ENCODE measurements at places on chromosomes 6 and 20.

DNA sequence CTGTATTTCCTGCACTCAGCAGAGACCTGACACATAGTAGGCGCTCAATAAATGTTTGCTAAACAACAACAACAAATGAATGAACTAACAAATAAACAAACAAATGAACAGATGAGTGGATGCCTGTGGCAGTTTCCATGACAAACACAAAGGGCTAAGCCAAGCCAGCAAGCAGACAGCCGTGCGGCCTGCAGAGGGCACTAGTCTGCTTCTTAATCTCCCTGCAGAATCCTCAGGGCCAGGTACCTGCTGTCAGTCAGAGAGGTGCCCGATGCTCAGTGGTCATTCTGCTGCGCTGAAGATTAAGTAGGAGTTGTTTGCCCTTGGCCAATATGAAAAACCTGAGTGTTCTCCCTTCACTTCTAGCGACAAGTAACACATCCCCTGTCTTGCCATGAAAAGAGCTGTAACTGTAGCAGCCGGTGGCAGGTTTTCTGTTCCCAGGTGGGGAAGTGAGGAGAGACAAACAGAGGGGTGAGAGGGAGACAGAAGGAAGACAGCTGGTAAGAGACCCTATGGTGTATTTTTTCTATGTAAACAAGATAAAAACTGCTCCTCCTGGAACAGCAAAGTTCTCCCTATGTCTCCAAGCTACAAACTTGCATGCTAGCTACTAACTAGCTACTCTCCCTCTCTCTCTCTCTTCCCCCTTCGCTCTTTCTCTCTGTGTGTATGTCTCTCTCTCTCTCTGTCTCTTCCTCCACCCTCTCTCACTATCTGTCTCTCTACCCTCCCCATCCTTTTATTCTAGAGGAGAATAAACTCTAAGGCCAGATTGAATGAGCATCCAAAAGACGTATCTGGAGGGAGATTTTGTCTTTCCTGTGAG lies at the start of gene MC3R:
Gene MC3R, plus strand, starts transcription at position 779 of the 829 bp plus-strand sequence. CDS start 112 bp downstream, outside the sequence.
- peak; percentile 42 for DNase-seq

DNA sequence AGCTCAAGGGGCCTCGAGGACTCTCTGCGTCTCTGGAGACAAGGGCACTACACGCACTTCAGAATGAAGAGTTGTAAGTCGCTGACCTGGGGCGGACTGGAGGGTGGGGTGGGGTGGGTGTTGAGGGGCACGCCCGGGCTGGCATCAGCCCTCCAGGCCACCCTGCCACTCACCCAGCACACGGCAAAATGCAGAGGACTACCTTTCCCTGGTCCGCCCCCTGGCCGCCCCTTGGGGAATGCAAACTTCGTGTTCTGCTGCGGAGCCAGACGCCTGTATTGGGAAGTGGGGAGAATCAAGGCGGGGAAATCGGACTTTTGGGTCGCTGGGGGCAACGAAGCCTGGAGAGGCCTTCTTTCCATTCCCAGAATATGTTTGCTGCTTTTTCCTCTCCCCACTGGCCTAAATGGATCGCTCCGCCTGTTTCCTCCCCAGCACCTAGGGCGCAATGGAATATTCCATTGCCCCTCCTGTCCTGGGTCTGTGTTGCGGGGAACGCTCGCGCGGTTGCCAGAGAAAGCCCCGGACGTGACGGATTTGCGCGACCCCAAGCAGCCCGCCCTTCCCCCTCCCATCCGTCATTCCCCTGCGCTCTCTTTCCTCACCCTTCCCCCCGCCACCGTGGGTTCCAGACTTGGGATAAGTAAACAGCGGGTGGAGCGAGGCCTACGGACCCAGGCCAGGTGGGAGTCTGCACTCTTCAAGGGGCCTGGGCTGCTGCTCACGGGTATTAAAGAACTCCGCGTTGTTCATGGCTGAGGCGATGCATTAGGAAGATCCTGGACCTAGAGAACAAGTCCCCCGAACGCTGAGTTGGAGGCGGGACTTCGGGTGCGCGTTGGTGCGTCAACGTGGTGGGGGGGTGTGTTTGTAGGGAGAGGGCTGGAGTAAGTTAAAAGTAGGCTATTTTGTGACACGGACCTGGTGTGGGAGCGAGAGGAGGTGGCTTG lies at the start of gene PPT2:
Gene PPT2, plus strand, starts transcription at position 578 of the 950 bp plus-strand sequence. CDS start 454 bp downstream, outside the sequence.
- peak; percentile 84 for DNase-seq

GRCh38 chr20:7891705-7892104 lies 48.6 kb downstream of the HAO1 start:
- no peak for DNase-seq

- DNase-seq, result no peak
These were observed 4.2 kb downstream of the PIGT start for GRCh38 chr20:45420125-45420524.

DNA sequence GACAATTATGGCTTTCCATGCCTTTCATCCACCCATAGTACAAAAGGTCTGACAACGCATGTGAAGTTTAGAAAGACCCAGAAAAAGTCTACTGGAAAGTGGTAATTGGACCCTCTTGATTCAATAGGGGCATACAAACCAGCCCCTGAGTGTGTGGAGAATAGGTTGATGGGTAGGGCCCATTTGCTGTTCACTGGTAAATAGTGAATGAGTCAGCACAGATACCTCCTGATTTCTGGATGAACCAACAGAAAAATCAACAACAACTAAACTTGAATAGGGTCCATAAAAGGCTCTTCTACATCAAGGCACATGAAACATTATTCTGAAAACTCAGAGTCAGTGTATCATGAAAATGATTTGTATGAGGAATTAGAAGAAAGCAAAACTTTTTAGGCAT lies 235.4 kb upstream of the SLC35B3 start:
- no peak for DNase-seq

DNA sequence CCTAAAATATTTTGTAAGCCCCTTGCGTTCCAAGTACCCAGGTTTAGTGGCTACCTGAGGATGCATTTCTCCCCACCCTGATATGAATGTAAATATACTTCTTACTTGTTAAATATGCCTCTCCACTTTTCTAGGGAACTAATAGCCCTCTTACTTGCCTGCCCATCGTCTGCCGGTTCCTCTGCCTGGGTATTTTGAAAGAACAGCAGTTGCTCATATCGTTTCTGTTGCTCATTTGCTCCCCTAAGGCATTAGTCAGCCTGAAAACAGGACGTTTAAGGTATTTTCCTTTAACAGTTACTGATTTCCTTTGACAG lies 141.3 kb upstream of the CARMIL1 start:
- no peak for DNase-seq

DNA sequence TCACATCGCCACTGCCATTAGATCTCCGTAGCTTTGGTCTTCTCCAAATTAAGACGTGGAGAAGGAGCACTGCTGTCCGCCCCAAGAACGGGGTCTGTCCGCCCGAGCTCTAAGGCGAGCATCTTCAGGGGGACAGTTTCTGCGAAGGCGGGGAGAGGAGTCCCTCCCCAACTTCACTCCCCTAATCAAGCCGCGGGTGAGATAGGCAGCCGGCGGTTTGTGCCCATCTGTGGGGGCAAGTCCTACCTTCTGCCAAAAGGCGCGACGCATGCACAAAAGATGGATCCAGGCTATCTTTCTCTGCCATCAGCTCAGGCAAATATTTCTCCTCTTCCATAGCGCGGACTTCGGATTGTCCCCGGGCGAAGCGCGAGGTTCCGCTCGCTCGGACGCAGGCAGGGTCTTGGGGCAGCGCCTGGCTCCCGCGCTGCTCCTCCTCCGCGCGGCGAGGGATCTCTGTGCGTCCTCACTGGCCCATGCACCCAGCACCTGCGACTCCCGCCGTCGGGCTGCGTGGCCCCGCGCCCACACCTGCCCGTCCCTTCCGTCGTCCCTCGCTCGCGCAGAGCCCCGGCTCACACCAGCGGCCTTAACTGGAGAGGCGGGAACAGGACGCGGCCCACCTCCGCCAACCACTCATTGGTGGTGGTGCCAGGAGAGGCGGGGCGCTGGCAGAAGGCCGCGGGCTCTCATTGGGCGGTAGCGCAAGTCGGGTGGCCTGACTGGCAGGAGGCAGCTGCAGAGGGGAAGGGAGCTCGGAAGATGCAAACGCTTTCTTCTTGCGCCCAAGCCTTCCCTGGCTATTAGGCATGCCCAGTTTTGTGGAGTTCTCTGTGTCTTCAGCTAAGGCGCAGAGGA lies at the start of gene KHDRBS2:
Gene KHDRBS2, minus strand, starts transcription at position 614 of the 858 bp plus-strand sequence.
- no peak for DNase-seq

GRCh38 chr20:59139998-59140397 lies 23.6 kb upstream of the ZNF831 start:
- DNase-seq, result no peak

GRCh38 chr6:16973051-16973450 lies 128.8 kb upstream of the STMND1 start:
- DNase-seq, result no peak

GRCh38 chr6:21729431-21729830 lies 135.9 kb downstream of the SOX4 start:
- no peak for DNase-seq

DNA sequence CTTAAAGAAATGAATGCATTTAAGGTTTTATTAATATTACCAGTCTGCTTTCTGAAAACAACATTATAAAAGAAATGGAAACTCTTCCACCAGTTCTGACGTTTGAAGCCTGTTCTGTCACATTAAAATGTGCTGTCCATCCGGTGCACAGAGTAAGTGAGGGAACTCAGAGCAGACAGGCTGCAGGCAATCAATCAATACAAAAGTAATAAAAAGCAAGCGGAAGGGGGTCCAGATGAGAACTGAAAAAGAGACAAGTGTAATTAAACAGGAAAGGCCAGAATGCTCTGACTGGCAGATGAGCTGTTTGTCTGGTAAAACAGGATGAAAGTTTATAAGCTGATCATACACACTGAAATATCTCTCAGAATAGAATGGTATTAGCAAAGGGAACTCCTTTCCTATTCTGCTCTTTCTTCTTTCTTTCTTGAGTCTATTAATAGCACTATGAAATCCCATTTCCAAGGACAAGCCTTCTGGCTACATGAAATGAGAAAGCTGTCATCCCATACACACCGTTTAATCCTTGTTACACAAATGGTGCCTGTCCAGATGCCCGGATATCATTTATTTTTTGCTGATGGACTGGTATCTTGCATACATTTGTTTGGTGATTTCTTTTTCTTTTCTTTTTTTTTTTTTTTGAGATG lies 94.3 kb downstream of the RAMACL start:
- no peak for DNase-seq

- no peak for DNase-seq
These were observed 10.2 kb downstream of the FOXC1 start for GRCh38 chr6:1619673-1620503.

DNA sequence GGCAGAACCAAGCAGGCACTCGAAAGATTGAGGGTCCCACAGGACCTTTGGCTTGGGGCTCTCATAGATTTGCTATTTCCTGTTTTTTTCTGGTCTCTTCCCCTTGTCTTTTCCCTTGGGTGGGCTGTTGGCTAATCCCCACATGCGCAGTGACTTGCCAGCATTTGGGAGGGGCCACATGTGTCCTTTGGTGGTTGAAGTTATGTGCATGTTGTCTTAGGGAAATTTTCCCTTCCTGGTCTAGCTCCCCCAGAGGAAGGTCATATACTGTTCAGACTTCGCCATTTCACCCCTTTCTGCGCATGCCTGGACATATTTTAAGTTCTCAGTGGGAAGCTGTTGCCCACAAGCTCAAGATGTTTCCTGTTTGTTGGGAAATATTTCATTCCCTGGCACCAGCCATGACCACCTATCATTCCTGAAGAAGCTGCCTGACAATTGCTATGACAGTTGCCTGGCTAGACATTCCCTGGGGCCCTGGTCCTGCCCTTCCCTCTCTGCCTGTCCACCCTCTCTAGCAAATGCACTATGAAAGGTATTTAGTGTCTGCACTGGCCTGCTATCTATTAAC lies 156.2 kb upstream of the THBS2 start:
- DNase-seq, result no peak

- no peak for DNase-seq
These were observed 109.2 kb upstream of the ADGRF1 start for GRCh38 chr6:47151232-47151898.

DNA sequence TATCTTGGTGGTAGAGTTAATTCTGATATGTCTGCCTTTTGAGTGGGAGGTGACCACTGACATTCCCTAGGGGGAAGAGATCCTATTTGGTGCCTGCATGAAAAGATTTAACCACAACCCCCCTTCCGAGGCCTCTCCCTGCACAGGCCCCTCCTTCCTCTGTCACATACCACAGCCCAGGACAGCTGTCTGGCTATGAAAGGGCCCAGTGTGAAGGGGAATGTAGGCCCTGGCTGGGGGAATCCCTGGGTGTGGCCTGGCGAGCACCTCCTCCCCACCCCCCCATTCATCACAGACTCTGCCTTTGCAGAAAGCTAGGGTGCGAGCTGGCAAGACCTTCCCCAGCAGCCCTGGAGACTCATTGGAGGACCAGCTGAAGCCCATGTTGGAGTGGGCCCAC lies 27.4 kb upstream of the MAPRE1 start:
- no peak for DNase-seq

DNA sequence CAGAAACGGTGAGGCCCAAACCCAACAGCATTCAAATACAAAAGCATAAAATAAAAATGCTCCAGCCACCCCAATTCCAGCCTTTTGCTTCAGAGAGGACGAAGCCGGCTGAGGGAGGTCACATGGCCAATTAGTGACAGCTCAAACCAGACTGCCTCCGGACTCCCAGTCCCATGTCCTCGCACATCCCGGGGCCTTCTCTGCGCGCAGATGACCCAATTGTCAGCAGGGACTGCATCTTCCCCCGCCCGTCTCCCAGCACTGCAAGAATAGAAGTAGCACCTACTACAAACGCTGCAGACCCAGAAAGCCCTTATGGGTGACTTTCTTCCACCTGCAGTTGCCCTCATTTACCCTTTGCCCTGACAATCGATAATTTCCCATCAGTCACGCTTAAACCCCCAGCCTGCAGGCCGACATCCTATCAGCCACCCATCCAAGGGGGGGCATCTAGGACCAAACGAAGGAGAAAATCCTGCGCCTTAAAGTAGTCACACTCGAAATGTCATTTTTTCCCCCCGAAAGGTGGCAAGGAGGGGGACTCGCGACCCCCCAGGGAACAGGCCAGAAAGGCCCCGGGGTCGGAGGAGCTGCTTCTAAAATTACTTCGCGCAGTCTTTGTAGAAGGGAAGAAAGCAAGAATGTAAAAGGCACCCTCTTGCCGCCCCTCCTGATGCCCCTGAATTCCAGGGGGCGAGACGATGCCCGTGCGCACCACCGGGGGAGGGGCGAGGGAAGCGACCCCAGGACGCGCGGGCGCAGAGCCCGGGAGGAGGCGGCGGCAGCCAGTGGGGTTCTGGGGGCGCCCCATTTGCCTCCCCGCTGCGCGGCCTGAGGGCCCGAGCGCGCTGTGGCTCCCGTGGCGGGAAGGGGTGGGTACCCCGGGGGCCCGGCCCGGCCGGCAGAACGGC lies 792 bp downstream of the SLC23A2 start:
- DNase-seq, result no peak

DNA sequence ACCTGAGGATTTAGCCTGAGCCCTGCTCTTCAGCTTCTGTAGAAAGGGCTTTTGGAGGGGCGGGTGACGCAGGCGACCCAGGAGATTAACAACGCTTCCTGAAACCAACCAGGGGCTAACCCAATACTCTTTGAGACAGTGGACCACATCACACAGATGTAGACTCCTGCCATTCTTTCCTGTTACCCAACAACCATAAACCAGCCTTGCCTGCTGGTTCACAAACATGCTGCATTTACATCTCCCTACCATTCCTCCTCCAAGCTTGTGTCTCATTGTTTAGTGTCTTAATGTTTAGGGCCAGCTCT lies 28.3 kb downstream of the PPP1R16B start:
- no peak for DNase-seq

- peak; percentile 91 for DNase-seq
These were observed 126.0 kb upstream of the SLC2A12 start for GRCh38 chr6:134178161-134179044.

All from ACHN (cell line).